ENCODE measurements at places on chromosomes 1 and 21. TPM values are rescaled to one million over a fixed set of nuclear protein-coding genes. Genes with fewer than 3 reads are reported as not detected.

GRCh38 chr1:216045400-216045799 lies 377.8 kb downstream of the USH2A start:
- H3K36me3 ChIP-seq = no peaks in the 10 kb centered on the region
- no peaks in the 10 kb centered on the region for H3K27me3 ChIP-seq
- DNase-seq = no peak
- no peak overlapping the region for H3K27ac ChIP-seq
- no peaks in the 10 kb centered on the region for H3K4me1 ChIP-seq

GRCh38 chr1:6888268-6888667 lies 103.0 kb downstream of the CAMTA1 start:
- no peaks in the 10 kb centered on the region for H3K27me3 ChIP-seq
- DNase-seq = no peak
- no peaks in the 10 kb centered on the region for H3K36me3 ChIP-seq

- H3K27me3 ChIP-seq = no peaks in the 10 kb centered on the region
- H3K4me1 ChIP-seq = peaks cover 20% of the 10 kb centered on the region
- H3K27ac ChIP-seq = no peak overlapping the region
- H3K36me3 ChIP-seq = peaks cover 4% of the 10 kb centered on the region
Observed at GRCh38 chr1:42788021-42788420, 3.2 kb downstream of the TMEM269 start.

DNA sequence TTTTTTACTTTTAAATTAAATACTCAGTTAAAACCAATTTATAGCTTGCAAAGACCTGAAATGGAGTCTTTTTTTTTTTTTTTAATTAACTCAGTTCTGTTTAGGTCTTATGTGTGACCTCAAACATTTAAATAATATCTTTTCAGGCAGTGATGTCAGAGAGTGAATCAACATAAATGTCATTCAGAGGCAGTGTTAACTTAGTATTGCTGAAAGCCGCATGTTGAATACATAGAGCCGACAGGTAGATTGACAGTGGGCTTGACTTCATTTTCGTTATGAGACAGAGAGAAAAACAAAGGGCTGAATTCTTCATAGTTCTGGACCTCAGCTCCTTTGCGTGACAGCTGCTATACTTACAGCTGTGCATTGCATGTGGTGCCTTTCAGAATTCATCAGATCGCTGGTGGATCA lies 51.5 kb downstream of the PRDM2 start:
- peaks cover 6% of the 10 kb centered on the region for H3K36me3 ChIP-seq
- H3K4me1 ChIP-seq = peaks cover 8% of the 10 kb centered on the region
- no peak for DNase-seq

DNA sequence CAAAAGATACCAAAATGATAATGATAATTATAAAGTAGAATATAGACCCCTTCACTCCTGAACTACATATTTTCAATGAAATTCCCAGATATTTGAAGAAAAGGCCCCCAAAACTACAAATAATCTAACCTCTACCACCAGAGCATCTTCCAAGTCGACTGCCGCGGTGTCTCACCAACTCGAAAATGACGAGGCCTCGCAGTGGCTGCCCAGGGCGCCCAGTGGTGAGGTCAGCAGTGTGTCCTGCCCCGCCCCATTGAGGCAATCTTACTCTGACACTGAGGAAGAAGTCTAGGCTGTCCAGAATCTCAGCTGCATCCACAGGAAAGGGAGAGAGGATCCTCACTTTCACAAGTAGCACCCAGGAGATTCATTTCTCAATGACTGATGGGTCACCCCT lies 5.2 kb downstream of the DUSP10 start:
- no peak overlapping the region for H3K27ac ChIP-seq
- H3K4me1 ChIP-seq = peaks cover 20% of the 10 kb centered on the region
- DNase-seq = no peak
- no peaks in the 10 kb centered on the region for H3K36me3 ChIP-seq
- H3K4me3 ChIP-seq = no peak overlapping the region

DNA sequence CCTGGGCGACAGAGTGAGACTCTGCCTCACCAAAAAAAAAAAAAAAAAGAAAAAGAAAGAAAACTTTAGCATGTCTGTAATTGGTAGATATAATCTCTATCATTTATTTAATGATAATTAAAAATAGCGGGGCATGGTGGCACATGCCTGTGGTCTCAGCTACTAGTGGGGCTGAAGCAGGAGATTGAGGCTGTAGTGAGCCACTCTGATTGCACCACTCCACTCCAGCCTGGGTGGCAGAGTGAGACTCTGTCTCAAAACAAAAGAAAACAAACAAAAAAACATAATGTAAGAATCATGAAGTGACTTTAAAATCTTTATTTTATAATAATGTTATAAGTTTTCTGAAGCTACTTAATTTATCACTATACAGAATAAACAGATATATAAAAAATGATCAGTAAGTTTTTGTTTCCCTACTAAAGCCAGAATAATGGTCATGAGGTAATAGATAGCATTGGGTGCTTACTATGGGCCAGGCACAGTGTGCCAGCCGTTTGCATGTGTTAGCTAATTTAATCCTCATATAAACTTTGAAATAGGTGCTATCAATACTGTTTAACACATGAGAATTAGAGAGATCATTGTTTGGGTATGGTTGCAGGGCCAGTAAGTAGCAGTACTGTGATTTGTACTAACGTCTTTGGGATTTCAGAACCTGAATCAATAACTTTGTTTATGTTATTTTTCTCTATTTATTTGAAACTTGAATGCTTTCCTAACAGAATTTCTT lies 23.8 kb downstream of the CLIC4 start:
- H3K4me1 ChIP-seq = no peaks in the 10 kb centered on the region
- H3K4me3 ChIP-seq = no peak overlapping the region
- DNase-seq = no peak
- H3K27me3 ChIP-seq = no peaks in the 10 kb centered on the region
- no peaks in the 10 kb centered on the region for H3K36me3 ChIP-seq
- H3K27ac ChIP-seq = no peak overlapping the region

DNA sequence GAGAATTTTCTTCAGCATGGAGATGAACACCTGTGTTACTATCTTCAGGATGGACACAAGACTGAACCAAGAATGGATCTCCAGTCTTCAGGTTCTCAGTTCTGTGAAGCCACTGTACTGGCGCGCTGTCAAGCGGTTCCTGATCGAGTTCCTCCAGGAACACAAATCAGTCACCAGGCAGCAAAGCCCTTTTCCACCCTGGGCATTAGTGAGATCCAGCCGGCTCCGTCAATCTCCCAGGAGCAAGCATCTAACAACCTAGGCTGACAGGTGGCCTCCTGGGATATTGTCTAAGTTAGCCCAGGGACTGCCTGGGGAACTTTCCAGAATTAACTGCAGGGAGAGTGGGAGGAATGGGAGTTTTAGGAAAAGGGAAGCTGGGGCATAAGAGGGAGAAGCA lies 9.7 kb upstream of the IGFN1 start:
- H3K27me3 ChIP-seq = no peaks in the 10 kb centered on the region
- no peak overlapping the region for H3K27ac ChIP-seq
- peaks cover 11% of the 10 kb centered on the region for H3K4me1 ChIP-seq
- no peaks in the 10 kb centered on the region for H3K36me3 ChIP-seq

DNA sequence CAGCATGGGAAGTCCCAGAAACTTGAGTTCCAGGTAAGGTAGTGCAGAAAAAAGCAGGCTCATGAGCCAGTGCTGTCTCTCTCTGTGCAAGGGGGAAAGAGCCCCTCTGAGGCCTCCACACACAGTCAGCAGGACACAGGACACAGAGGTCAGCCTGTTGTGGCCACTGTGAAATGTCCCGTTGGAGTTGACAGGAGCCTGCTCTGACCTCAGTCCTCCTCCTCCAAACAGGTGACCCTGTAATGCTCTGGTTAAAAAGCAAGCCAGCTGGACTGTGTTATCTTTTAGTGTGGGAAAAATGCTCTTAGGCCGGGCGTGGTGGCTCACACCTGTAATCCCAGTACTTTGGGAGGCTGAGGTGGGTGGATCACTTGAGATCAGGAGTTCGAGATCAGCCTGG lies 24.2 kb upstream of the GPR157 start:
- no peak for DNase-seq
- H3K4me3 ChIP-seq = no peak overlapping the region
- peaks cover 33% of the 10 kb centered on the region for H3K4me1 ChIP-seq
- H3K36me3 ChIP-seq = peaks cover 6% of the 10 kb centered on the region

- H3K4me1 ChIP-seq = no peaks in the 10 kb centered on the region
- no peaks in the 10 kb centered on the region for H3K36me3 ChIP-seq
- no peak for DNase-seq
- no peak overlapping the region for H3K27ac ChIP-seq
Observed at GRCh38 chr1:44707112-44707881, 23.7 kb downstream of the RNU5D-1 start.

DNA sequence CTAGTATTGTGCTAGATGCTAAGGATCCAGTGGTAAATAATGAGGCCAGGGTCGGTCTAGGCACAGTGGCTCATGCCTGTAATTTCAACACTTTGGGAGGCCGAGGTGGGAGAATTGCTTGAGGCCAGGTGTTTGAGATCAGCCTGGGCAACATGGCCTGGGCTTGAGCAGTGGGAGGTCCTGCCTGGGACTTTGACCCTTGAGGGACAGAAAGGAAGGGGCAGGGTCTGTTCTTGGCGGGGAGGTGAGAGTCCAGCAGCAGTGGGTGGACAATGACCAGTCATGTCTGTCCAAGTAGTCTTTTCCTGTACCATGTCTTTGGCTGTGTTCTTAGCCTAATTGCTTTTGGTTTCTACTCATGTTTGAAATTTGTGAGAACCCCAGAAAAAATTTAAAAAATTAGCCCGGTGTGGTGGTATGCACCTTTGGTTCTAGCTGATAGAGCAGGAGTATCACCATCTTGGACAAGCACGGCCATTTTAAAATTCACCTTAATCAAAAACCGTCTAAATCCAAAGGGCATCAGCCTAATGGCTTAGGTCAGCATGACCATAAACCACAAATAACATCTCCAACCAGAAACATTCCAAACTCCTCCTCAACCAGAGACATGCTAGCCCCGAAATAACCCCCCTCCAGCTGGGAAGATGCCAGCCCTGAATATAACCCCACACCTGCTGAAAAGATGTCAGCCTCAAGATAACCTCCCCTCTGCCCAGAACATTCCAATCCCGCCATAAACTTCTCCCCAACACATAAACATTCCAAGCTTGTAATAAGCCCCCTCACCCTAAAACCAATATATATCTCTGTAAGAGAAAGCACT lies 6.8 kb upstream of the AK2 start:
- no peak for DNase-seq
- H3K27me3 ChIP-seq = no peaks in the 10 kb centered on the region
- H3K4me1 ChIP-seq = no peaks in the 10 kb centered on the region
- no peak overlapping the region for H3K27ac ChIP-seq

- DNase-seq = no peak
- H3K27me3 ChIP-seq = peaks cover 3% of the 10 kb centered on the region
- H3K4me1 ChIP-seq = peaks cover 24% of the 10 kb centered on the region
- H3K4me3 ChIP-seq = no peak overlapping the region
- no peak overlapping the region for H3K27ac ChIP-seq
Observed at GRCh38 chr1:14757286-14757625, 158.8 kb downstream of the KAZN start.

DNA sequence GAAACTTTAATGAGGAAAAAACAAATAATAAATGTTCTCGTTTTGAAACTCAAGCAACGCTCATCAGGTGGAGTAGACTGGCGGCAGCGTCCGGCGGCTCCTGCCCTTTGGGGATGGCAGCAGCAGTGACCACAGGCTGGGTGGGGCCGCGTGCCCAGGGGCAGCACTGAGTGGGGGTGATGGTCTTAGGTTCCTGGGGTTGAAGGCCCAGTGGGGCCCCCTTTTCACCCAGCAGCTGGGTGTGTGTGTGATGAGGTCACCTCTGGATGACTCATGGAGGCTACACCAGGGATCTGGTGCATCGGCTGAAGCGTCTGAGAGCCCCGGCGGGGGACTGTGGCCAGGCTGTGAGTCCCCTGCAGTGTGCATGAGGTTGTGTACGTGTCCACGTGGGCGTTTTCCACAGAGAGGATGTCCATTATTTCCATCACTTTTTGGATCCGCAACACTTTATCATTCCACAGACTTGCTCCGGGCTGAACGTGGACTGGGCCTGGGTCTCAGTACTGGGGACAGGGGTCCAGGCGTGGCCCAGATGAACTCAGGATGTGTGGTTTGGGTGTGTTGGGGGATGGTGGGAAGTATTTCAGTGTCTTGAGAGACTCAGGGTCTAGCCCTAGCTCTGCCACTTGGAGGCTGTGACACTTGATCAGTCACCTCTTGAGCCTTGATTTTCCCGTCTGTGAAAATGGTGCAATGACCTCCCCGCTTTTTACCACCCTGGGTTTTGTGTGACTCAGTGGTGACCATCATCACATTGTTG lies 25.6 kb downstream of the LDLRAP1 start:
- H3K27ac ChIP-seq = peak overlapping the region; percentile 79
- peaks cover 2% of the 10 kb centered on the region for H3K27me3 ChIP-seq

GRCh38 chr1:7004181-7004580 lies 218.9 kb downstream of the CAMTA1 start:
- H3K27me3 ChIP-seq = no peaks in the 10 kb centered on the region
- no peak overlapping the region for H3K4me3 ChIP-seq
- peaks cover 7% of the 10 kb centered on the region for H3K36me3 ChIP-seq
- H3K27ac ChIP-seq = no peak overlapping the region

DNA sequence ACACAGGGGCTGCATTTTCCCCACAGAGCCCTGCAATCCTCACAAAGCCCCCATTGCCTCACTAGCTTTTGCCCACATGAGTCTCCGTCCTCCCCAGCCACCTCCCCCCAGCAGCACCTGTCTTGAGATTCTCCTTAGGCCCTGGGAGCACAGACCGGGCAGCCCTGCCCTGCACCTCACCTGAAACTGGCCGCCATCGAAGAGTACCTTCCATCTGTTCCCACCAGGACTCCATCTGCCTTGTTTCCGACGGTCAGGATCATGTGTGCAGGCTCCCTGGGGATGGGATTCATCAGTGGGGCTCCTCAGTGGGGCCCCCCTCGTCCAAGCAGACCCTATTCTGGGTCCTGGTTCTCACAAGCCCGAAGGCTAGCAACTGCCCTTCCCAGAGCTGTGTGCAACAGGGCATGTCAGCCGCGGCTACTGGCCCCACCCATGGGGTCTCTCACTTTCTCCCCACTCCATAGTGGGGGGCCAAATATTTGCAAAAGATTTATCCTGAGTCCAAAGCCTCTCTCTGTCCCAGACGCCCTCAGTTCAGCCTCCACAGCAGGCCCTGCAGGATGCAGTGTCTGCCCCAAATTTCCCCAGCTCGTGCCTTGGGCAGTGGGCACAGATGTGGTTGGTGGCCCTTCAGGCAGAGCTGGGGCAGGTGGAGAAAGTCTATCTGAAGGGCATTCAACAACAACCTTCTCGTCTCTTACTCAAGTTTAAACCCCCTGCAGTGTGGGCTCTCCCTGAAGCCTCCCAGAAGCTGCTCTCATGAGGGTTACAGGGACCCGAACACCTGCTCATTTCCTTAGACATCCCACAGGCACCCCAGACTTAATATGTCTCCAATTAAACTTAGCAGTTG lies 4.8 kb downstream of the PDZK1IP1 start:
- H3K36me3 ChIP-seq = no peaks in the 10 kb centered on the region
- no peak for DNase-seq
- H3K4me3 ChIP-seq = no peak overlapping the region
- no peak overlapping the region for H3K27ac ChIP-seq
- H3K4me1 ChIP-seq = peaks cover 15% of the 10 kb centered on the region
- peaks cover 16% of the 10 kb centered on the region for H3K27me3 ChIP-seq

CR1L gene
- 0.95 TPM for polyA plus RNA-seq

TMEM52 gene
- 9.0 TPM for polyA plus RNA-seq

HES3 gene
- 1.8 TPM for polyA plus RNA-seq

ARHGEF16 gene
- 1.7 TPM for polyA plus RNA-seq
